ENCODE measurements at places on chromosomes 16 and 17.

- no peak for DNase-seq
Observed at GRCh38 chr17:9644910-9645751, at the start of gene USP43. Gene USP43, plus strand, starts transcription at chr17:9645517. Its CDS starts 116 bp downstream, at chr17:9645633.

- DNase-seq, result no peak
Observed at GRCh38 chr17:73748508-73748907, 104.3 kb upstream of the SDK2 start.

DNA sequence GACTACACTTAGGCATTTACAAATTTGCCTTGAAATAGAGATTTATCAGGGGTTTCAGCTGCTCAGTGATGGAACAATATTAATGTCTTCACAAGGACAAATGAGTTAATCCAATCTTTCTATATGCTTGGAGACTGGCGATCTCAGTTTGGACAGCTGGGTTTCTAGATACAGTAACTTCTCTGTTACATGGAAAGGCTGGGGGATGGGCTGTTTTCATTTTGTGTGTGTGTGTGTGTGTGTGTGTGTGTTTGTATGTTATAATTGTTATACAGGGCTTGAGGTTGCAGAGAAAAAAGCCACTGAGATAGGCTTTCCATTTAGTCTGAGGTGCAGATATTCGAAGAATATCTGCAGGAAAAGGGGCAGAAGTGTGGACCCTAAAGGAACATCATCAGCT lies 359.3 kb upstream of the SALL1 start:
- DNase-seq, result no peak

- no peak for DNase-seq
Observed at GRCh38 chr17:50831471-50831928, 3.9 kb upstream of the WFIKKN2 start.

GRCh38 chr17:59401725-59402124 lies 70.3 kb downstream of the YPEL2 start:
- DNase-seq, result no peak
